ENCODE measurements at places on chromosomes 1 and 21.

- no peak for DNase-seq
Measured at GRCh38 chr1:160855181-160855981, 7.3 kb downstream of the CD244 start.

GRCh38 chr21:38930066-38930465 is 124.3 kb downstream of the ETS2 start:
- DNase-seq: no peak

DNA sequence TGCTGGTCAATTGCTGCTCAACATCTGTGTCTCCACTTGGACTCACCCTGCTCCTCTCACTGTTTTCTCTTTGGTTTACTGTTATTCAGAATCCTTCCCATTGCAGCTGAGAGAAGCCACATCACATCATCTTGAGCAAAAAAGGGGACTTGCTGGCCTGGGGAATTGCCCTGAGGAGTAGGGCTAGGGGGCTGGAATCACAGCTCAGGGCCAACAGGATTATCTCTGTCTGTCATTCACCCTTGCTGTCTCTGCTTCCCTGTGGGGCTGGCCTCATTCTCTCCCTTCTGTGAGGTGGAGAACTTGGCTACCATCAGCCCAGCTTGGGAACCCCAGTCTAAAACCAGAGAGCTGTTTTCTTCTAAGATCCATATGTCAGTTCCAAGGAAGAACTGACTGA is 140.7 kb upstream of the WNT4 start:
- no peak for DNase-seq

- no peak for DNase-seq
Measured at GRCh38 chr21:25952306-25952705, 217.5 kb downstream of the GABPA start.

DNA sequence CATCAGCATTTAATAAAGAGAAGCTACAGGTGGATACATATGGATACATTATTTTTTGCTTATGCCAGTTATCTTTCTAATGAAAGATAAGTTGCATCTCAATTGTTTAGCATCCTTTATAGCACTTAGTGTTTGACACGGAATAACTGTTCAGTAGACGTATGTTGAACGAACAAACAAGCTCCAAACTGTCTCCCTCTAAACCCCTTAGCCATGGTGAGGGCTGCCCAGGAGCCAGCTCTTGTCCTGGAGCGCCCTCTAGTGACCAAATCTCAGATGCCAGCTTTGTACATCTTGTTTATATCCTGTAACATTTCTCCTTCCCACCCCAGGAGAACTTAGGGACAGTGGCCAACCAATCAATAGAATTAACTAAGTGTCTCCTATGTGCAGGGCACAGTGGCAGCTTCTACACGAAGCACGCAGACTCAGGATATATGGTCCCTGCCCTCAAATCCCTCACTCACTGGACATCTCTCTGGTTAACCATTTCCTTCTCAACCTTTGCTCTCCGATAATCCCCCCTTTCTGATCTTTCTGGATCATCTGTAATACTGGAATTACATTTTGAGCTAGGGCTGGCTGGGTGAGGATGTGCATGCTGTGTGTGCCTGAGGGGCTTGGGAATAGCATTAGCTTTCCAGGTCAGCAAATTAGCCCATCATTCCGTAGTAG is 22.9 kb downstream of the KCNA10 start:
- peak; percentile 85 for DNase-seq

- no peak for DNase-seq
Measured at GRCh38 chr1:188642704-188643103, 1814.0 kb downstream of the PLA2G4A start.

DNA sequence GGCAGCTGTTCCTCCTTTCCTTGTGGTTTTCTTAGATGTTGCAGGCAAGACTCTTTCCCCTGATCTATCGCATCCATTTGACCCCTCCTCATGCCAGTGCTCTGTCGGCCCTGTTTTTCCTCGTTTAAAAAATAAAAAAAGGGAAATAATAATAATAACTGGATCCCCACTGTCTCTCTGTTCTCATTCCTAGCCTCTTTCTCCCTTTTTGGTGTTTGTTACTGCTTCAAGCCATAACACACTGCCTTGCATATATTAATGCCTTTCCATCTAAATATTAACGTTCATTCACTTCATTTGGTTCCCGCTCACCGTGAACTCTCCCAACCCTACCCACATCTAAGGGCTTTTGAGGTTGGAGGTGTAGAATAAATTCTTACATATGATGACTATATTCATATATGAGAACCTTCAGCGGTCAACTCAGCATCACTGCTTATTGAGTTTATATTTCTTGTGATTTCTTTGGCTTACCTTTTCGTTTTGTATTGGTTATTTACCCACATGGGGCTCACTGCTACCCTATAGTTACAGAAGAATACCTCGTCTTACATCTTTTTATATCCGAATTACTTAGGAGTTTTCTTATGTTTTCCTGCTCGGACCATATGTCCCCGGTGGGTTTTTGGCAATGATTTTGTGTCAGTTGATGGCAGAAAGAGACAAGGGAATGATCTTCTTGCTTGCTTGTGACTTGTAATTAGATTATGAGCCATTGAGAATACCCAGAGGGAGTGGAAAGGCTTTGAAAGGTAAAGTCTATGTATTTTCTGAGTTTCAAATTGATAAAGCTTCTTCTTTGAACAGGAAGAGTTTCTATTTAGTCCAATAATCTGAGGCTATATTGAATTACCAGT is 805 bp downstream of the ATG4C start:
- DNase-seq: peak; percentile 53

- no peak for DNase-seq
Measured at GRCh38 chr1:59880735-59881134, 45.8 kb downstream of the CYP2J2 start.

DNA sequence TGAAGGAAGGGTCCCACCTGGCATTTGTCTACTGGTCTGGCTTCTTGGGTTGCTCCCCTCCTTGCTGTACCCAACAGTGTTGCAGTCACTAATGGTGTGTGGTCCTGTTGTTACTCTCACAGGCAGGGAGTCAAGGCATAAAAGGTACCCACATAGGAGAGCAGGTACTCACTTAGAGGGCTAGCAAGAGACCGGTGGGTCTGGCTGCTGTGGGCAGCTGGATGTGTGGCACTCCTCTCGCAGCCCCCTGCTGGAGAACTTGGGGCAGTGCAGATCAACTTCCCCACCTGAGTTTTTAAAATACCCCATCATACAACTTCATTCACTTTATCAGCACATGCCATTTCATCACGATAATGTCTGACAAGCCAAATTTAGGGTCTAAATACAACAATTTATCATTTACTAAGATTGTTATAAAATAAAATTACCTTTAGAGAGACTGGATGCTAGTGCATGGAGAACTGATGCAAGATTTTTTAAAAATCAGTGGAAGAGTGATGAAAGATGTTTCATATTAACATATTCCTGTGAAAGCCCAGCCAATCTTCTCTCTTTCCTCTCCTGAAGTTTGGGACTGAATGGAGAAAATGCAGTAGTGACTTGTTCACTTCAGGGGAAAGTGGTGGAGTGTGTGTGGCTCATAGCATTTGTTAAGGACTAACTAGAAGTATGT is 42.8 kb downstream of the ACP6 start:
- DNase-seq: peak; percentile 38

DNA sequence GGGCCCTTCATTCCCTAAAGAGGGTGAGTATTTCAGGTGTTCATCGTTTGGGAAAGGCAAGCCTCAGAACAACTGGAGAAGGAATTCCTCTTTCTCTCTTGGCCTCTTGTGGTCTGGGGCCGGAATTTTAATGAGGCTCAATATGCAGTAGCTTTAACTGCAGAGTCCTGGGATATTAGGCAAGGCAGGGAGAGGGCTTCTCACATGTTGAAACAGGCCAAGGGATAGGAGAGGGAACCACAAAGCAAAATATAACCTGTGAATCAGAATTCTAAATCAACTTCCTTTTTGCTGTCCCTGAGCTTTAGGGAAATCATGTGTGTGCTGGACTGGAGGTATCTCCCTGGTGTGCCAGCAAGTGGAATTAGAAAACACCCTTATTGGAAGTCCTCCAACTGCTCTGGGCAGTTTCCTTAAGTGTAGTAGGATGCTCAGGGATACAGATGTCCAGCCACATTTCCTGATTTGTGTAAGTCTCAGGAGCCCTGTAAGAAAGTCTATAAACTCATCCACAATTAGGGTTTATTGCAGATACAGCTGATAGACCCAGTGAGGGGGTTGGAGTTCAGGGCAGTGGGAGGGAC is 215.8 kb upstream of the ZRANB2 start:
- no peak for DNase-seq

Data from inflammatory macrophage (primary cell).